ENCODE measurements at places on chromosomes 5 and 9. TPM values are rescaled to one million over a fixed set of nuclear protein-coding genes. Genes with fewer than 3 reads are reported as not detected.

Gene NEURL1B
- 11.4 TPM for total RNA-seq

Gene STPG3
- total RNA-seq, result not detected

Gene TAF11L5
- total RNA-seq, result not detected

Gene ECSCR
- 2.2 TPM for total RNA-seq

Gene TOR4A
- 14.4 TPM for total RNA-seq

Gene MEIKIN
- not detected for total RNA-seq
